ENCODE measurements at places on chromosomes 6 and 20. TPM values are rescaled to one million over a fixed set of nuclear protein-coding genes. Genes with fewer than 3 reads are reported as not detected.

DNA sequence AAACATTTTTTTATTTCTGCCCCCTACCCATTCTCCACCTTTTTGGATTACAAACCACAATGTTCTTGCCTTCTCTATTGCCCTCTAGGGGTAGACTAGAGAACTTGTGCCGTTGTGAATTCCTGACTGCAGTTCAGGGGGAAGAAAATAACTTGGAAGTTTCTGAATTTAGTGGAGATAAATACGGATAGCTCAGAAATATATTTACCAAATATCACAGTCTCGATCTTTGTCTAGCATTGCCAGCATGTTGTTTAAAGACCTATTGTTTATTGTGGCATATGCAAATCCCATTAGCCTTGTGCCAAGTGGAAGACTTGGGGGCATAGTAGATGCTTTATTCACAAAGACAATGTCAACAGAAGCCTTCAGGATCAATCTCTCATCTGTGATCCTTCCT is 154.1 kb upstream of the MMS22L start:
- DNase-seq = peak; percentile 2
- no peak overlapping the region for H3K27ac ChIP-seq
- no peaks in the 10 kb centered on the region for H3K36me3 ChIP-seq
- peaks cover 5% of the 10 kb centered on the region for H3K4me1 ChIP-seq
- no peak overlapping the region for H3K4me3 ChIP-seq
- H3K27me3 ChIP-seq = no peaks in the 10 kb centered on the region

DNA sequence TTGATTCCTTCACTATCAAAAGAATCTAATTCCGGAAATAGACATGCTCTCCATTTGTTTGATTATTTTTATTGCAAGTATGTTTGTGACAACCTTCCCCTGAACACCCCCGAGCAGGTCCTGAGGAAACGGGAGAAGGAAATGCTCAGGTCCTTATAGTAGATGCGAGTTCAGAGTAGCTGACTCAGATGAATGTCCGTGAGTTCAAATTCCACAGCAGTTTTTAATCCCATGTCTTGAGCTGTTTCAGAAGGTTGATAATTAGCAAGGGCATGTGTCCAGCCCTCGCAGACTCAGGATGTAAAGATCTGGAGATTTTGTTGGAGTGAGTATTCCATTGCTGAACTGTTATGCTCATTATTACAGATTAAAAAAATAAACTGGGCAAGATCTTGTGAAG is 169.3 kb downstream of the BCAS1 start:
- no peaks in the 10 kb centered on the region for H3K27me3 ChIP-seq
- H3K4me1 ChIP-seq = peaks cover 37% of the 10 kb centered on the region
- H3K27ac ChIP-seq = peak overlapping the region; percentile 95

RIMS1 gene
- 1.8 TPM for total RNA-seq

SPAG4 gene
- 1.2 TPM for total RNA-seq

MMP24 gene
- total RNA-seq = 13.7 TPM

CCN5 gene
- not detected for total RNA-seq

DNA sequence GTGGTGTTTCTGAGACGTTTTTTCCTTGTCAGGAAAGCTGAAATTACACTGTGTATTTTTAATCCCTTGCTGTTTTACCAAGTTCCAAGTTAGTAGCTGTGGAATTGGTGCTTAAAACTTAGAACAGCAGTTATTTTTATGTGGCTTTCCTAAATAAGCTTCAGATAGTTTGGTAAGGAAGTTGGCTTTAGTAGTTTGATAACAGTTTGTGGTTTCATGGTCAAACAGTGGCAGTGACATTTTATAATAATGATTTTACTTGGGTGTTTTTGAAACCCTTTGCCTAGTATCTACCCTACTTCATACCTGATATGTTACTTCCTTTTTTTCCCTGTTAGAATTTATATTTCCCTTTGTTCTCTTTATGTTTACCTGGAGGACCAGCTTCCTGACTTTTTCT is 164.9 kb downstream of the JARID2 start:
- no peak overlapping the region for H3K4me3 ChIP-seq
- H3K36me3 ChIP-seq = peaks cover 4% of the 10 kb centered on the region
- DNase-seq = no peak
- H3K4me1 ChIP-seq = peaks cover 3% of the 10 kb centered on the region

DNA sequence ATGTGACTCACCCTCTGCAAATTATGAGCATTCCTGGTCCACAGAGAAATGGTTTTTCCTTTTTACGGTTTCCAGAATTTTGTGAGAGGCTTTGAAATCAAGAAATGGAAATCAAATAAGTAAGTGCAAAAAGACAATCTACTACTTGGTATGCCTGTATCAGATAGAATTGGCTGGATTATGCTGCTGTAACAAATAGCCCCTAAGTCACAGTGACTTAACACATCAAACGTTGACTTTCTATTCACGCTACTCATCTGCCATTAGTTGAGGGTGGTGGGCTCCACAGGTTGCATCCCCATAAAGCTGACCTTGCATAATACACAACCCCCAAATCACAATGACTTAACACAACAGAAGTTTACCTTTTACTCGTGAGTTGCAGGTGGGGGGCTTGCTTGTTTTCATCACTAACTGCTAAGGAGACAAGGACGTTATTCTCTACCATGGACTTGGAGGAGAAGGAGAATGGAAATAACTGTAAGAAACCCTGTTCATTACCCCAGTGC is 44.4 kb downstream of the TSHZ2 start:
- no peaks in the 10 kb centered on the region for H3K36me3 ChIP-seq
- no peak for DNase-seq

B3GAT2 gene
- not detected for total RNA-seq
